HAP-1 (cell line): ENCODE measurements at places on chromosomes 6 and 20.

- DNase-seq: no peak
Observed at GRCh38 chr6:147226163-147226724, 22.0 kb downstream of the STXBP5 start.

- peak; percentile 76 for DNase-seq
Observed at GRCh38 chr6:128725271-128726233, 157.4 kb upstream of the LAMA2 start.

- no peak for DNase-seq
Observed at GRCh38 chr6:1619098-1619672, 9.5 kb downstream of the FOXC1 start.

DNA sequence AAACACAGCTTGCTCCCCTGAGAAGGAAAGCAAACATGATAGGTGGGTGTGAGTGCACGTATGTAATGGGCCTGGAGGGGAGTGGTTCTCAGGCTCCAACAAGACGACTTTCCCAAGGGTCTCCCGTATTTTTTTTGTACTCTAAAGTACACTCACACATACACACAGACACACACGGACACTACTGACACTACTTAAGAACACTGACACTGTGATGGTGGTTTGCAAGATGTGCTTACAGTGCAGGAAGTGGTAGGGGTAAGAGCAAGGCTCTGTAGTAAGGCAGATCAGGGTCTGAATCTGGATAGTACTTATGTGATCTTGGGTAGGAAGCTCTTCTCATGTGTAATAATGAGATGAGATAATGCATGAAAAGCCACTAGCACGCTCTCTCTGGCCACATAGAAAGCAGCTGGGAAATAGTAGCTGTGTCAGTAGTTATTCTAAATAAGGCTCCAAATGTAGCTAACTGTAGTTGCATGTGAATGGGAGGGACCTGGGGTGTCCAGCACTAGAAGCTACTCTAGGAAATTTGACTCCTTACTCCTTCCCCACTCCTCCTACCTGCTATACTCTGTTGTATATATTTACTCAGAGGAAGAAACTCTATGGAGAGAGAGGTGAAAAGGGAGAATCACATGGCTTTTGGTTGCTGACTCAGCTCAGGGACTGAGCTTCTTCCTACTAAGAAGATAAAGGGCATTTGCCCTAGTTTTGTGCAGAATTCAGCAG lies 8.4 kb upstream of the ZBTB24 start:
- DNase-seq: no peak

GRCh38 chr6:137870744-137871247 lies 3.7 kb downstream of the TNFAIP3 start:
- DNase-seq: no peak

- peak; percentile 72 for DNase-seq
Observed at GRCh38 chr20:53515749-53516148, 77.9 kb downstream of the ZNF217 start.

DNA sequence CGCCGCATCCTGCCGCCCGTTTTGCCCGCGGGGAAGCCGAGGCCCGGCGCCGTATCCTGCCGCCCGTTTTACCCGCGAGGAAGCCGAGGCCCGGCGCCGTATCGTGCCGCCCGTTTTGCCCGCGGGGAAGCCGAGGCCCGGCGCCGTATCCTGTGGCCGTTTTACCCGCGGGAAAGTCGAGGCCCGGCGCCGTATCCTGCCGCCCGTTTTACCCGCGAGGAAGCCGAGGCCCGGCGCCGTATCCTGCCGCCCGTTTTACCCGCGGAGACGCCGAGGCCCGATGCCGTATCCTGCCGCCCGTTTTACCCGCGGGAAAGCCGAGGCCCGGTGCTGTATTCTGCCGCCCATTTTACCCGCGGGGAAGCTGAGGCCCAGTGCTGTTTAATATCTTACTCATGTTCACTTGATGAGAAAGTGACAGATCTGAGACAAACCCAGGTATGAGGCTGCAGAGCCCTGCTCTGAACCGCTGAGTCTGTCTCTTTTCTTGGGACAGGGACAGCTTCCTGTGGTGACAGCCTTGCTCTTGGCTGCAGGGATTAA lies 129.4 kb downstream of the CDH26 start:
- no peak for DNase-seq

DNA sequence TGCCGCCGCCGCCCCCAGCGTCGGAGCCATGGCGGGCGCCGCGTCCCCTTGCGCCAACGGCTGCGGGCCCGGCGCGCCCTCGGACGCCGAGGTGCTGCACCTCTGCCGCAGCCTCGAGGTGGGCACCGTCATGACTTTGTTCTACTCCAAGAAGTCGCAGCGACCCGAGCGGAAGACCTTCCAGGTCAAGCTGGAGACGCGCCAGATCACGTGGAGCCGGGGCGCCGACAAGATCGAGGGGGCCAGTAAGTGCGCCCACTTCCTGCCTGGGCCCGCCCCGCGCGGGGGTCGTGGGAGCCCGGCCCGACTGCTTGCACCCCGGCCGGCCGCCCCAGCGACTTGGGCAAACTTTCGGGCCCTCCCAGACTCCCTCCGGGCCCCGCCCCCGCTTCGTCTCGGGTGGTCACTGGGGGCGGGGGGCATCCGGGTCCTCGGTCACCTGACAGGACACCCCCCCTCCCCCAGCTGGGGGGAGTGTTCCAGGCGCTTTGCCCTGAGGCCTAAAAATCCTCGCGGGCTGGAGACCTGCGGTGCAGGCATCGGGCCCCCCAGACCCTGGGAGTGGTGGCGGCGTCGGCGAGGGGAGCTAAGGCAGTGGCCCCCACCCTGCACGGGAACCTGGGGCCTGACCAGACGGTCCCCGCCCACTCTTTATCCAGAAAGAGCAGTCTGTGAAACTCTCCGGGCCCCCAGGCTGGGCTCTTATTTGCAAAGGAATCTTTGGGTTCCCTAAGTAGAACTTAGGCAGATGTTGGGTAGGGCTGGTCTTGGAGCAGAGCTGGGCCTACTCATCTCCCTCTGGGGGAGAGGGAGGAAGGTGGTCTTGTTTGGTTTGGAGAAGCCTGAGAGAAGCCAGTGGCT lies 501 bp downstream of the PLCG1 start:
- peak; percentile 32 for DNase-seq

DNA sequence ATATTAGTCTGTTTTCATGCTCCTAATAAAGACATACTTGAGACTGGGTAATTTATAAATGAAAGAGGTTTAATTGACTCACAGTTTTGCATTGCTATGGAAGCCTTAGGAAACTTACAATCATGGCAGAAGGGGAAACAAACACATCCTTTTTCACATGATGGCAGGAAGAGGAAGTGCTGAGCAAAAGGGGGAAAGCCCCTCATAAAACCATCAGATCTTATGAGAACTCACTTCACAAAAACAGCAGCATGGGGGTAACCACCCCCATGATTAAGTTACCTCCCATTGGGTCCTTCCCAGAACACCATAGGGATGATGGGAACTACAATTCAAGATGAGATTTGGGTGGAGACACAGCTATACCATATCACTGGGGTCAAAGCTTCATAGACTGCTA lies 254.2 kb downstream of the ERMARD start:
- no peak for DNase-seq

- DNase-seq: no peak
Observed at GRCh38 chr6:39322306-39322850, at the start of gene KCNK16. Gene KCNK16 (minus strand): TSS chr6:39322702. CDS start chr6:39322540, 162 bp downstream.

DNA sequence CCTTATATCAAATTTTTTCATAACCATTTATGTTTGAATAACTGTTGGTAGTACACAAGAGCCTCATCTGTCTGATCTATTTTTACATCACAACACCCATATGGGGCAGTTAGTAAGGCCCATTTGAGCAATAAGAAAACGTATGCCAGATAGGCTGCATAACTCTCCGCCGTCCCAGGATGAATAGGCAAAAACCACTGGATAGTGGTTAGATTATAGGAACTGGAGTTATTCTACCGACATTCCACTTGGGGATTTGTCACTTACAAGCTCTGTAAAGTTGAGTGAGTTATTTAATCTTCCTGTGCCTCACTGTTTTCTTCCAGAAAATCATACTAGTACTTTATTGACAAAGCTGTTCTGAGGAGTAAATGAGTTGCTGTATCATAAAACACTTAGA lies 881.9 kb downstream of the QKI start:
- DNase-seq: no peak

DNA sequence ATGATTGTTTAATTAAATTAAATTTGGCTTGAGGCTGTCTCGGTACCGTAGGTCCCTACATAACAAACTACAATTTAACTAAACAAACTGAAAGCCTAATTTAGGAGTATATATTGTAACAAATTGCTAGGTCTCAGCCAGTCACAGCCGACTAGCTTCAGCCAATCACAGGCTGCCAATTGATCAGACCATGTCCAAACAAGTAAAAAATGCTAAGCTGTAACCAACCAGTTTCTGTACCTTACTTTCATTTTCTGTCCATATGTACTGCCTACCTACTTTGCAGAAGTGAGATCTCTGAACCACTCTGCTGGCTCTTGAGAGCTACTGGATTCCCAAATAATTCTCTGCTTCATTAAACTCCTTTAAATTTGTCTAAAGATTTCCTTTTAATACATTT lies 648.0 kb upstream of the GJE1 start:
- no peak for DNase-seq

DNA sequence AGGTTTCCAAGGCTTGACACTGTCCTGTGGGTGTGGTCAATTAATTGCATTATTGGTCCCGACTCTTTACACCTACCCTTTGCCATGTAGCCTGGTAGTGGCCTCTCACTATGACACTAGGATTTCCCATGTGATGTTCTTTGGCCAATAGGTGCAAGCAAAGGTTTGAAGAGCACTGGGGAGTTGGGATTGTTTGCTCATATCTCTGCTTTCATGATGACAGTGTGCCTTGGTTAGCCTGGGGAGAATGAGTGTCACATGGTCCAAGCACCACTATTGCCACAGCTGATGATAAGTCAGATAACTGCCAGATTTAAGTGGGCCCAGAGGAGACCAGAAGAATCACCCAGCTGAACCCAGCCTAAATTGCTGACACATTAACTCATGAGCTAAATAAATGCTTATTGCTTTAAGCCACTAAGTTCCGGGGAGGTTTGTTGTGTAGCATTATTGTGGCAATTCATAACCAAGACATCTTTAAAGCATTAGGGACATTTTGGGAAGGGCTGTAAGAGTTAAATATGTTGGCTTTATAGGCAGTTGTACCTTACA lies 17.2 kb upstream of the SCP2D1 start:
- no peak for DNase-seq

- no peak for DNase-seq
Observed at GRCh38 chr6:110755411-110755834, 59.8 kb downstream of the CDK19 start.

GRCh38 chr6:46969206-46969605 lies 47.5 kb upstream of the ADGRF5 start:
- DNase-seq: no peak

DNA sequence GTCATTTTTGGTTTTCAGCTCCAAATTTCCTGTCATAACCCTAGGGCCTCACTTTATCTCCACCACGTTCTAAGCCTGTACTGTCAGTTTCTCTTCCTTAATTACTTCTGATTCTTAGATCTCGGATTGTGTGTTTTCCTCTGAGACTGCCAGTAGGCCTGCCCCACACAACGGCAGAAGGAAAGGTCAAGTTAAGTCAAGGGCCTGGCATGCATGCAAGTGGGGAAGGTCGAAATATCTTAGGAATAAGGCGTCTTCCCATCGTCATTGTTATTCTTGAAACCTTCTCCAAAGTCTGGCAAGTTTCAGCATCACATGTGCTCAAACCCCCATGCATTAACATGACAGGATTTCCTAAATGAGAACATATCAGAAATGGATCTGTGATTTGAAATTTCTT lies 203.5 kb upstream of the TSHZ2 start:
- DNase-seq: no peak

DNA sequence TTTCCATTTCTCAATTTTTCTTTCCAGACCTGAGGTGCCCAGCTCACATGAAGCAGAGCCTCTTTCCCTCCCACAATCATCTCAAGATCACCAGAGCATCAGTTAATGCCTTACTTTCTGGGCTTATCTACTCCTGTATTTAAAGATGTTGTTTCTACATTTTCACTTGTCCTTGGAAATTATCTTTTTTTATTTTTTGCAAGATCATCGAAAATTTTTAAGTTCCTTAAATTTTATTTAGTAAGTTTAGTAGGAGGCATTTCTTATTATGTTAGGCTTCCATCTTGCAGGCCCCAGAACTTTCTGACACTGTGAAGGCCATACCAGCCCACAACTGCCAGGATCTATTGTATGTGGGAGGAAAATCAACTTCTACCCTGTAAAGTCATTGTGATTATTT lies 466.0 kb downstream of the PRKN start:
- DNase-seq: no peak

DNA sequence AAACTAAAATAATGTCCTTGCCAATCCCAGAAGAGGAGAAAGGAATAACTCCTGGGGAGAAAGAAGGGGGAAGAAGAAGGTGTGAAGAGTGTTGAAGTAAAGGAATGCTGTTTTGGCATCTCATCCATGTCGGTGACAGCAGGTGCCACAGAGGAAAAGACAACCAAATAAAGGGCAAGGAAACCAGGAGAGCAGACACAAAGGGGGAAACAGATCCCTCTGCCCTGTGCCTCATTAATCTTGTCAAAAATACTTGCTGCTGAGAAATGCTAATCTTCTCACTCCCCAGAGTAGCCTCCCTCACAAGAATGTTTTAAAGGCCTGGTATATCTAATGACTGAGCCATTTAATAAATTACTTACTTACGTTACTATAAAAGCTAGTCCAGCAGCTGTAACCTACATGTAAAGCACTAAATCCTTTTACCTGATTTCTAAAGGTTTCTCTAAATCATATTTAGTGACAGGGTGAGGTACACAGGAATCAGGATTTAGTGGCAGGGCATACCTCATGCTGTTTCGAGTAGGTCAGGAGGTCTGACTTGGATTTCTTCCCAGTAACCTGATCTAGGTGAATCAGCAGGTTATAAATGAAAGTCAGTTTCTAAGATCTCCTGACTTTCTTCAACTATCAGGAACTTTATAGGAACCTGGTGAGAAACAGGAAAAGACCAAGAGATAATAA lies 377.1 kb downstream of the CENPW start:
- no peak for DNase-seq

DNA sequence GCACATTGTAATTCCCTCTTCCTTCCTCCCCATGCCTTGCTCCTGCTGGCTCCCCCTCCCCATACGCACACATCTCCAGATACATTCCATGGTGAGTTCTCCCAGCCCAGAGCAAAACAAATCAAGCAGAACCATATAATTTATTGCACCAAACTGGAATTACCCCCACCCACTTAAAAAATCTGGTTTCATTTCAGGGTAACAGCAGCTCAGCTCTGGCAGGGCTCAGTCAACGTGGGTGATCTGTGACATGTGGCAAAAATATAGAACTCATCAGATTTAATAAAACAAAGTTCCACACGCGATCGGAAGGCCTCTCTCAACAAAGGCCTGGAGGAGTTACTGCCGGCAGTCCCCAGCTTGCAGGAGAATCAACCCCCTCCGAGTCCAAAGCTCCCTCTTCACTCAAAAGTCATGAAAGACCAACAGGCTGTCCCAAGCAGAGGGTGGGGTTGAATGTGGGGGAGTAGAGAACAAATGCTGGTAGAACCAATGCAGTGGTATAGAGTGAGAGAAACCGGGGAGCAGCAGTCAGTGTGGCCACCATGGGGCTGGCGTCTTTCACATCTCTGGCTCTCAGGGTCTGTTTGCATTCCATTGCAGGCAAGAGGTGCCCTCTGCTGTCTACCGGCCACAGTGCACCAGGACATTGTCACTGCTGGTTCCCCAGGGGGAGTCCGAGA lies 323.3 kb upstream of the NT5E start:
- no peak for DNase-seq

- no peak for DNase-seq
Observed at GRCh38 chr6:124970243-124970642, 8.0 kb downstream of the RNF217 start.

GRCh38 chr6:118772886-118773285 lies 121.1 kb upstream of the ASF1A start:
- DNase-seq: peak; percentile 95
